ENCODE measurements at places on chromosomes 4 and X.

DNA sequence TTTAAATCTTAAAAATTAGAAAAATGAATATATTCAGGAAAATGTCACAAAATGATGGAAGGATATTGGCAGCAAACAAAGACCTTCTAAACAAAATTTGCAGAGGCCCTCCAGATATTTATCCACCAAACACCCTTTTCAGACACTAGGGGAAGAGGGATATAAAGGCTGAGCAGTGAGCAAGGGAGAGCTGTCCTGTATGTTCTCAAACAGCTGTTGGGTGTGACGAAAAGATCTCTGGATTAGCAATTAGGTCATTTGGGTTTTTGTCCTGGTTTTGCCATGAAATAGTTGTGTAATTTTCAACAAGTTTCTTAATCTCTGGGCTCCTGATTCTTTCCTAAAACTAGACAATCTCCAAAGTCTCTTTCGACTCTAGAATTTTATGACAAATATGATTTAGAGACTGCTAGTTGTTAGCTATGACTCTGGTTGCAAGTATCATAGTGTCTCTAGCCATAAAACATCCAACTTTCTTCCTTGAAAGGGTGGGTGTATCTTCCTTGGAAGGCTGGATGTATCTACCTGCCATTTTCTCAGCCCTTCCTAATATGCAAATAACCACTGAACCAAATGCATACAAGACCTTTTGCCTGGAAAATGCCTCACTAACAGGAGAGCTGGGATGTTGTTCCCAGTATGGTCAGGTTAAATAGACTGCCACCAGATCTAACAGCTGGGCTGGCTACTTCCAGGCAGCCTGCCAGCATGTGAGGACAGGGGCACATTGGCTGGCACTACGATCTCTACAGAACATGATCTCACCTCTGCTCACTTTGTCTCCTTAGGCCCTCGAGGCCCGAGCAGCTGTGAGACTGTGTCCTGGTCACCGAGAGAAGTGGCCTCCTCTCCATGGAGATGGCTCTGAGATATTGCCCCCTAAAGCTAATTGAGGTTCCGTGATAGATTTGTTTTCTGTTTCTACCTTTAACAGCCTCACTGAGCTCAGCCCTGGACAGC lies 225.5 kb upstream of the JADE1 start:
- no peak for DNase-seq

DNA sequence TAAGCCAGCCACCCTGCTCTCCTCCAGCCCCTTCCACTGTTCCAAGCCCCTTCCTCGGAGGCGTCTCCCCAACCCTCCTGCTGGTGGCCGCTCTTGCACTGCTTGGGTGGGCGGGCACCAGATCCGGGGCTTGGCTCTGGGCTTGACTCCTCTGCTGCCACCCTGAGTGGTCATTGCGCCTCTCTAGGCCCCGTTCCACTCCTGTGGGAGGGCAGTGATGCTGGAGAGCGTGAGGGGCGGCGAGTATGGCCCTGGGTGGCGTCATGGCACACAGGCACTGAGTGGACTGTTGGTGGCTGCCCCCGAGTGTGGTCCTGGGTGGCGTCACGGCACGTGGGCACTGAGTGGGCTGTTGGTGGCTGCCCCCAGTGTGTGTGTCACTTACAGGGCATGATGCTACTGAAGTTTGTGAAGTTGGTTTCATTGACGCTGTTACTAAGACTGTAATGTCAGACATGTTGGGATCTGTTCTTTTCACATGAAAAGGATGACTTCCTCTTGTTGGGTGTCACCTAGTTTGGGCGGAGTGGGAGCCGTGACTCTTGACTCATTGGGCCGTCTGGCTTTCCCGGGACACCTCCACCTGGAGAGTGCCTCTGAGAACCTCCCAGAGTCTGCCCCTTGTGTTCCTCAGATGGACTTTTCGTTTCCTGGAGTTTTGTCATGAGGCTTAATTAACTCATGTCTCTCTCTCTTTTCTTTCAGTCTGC lies 55.9 kb upstream of the HGFAC start:
- peak; percentile 53 for DNase-seq

DNA sequence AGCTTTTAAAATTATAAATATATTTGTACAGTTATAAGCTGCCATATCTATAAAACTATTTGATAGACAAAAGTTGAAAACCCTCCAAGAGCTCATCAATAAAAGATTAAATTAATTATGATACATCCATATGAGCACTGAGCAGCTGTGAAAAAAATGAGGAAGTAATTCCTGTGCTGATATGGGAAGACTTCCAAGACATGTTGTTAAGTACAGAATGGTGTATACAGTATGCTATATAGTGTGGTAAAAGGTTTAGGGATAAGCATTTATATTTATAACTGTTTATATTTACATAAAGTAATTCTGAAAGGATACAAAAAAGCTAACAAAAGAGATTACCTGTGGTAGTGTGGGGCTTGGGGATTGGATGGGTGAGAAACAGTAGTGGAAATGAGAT lies 92.8 kb upstream of the BMP2K start:
- no peak for DNase-seq

DNA sequence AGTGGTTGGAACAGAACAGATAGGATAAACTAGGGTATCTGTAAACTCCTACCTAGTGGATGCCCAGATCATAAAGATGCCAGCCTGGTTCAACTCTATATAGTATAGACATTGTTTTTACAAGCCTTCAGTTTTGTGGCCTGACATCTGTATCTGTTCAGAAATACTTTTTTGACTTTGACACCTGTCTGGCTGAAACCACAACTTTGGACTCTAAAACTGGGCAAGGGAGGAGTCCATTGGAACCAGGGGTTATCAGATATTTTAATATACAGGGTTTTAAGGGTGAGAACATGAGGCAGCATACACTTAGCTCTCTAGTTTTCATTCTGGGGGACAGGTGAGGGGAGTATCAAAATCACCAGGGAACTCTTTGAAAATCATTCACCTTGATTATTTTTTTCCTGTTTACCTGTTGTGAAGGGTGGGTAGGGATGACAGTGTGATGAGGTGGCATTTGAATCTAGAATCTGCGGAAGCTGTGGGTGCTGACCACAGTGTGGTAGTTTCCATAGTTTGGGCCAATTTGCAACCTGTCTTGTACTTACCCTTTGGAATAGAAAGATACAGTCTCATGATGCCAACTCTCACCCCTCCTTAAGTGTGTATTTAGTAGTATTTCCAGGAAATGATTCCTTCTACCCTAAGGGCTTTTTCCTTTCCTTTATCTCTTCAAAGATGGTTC lies 20.6 kb downstream of the GAB1 start:
- no peak for DNase-seq

GRCh38 chr4:165355900-165356300 lies 22.9 kb upstream of the CPE start:
- DNase-seq = peak; percentile 51

GRCh38 chr4:683982-684622 lies 4.8 kb downstream of the SLC49A3 start:
- DNase-seq = peak; percentile 67

DNA sequence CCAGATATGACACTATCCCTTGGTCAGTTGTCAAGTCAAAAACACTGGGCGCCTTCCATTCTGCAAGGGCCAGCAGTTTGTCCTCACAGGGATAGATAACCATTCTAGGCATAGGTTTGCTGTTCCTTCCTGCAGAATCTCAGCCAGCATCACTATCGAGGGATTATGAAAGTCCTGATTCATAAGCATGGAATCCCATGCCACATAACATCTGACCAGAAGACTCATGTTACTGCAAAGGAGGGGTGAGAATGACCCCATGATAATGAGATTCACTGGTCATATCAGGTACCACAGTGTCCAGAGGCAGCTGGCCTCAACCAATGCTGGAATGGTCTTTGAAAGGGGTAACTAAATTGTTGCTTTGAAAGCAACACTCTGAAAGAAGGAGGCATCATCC lies 84.7 kb downstream of the OTC start:
- DNase-seq = no peak

- DNase-seq = peak; percentile 87
Measured at GRCh38 chr4:138307319-138307718, 65.2 kb upstream of the SLC7A11 start.

- DNase-seq = no peak
Measured at GRCh38 chr4:143667461-143667860, 33.0 kb downstream of the FREM3 start.

DNA sequence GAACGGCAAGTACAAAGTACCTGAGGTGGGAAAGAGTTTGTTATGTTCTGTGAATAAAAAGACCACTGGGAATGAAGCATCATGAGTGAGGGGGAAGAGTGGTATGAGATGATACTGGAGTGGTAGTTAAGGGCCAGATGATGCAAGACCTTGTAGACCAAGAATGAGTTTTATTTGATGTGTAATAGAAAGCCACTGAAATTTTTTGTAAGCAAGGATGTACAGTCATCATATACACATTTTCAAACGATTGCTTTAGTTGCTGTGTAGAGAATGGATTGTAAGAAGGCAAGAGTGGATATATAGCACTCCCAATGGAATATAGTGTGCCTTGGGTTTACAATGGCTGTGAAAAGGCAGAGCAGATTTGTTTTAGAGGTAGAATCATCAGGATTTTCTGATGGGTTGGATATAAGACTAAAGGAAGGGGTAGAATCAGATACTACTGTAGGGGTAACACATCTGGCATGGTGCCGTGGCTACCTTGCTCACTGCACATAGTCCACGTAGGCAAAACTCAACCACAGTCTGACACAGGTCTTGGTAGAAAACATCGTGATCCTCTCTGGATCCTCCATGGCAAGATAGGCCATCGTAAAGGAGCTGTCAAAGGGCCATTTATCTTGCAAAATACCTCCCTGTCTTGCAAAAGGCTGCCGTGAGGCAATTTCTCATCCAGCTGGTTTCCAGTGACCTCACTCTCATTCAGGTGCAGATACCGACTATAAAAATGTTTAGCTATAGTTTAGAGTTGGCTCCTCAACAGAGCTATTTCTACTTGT lies 14.9 kb downstream of the TIFA start:
- no peak for DNase-seq

GRCh38 chrX:69761633-69762032 lies 145.7 kb downstream of the EDA start:
- DNase-seq = no peak

DNA sequence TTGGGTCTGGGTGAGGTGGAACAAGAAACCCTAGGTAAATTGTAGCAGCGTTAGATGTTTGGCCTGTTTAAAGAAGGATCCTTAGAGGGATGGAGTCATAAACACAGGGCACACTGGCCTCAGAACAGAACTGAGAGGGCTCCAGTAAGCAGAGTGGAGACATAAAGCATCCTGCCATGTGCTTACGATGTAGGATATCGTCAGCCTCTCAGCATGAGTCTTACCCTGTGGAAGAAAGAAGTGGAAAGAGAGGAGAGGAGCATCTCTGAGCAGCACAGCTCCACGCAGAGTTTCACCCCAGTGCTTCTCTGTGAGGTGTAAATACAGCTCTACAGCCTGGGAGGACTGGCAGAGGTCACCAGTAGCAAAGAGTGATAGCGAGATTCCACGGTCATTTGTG lies 27.8 kb upstream of the SORBS2 start:
- DNase-seq = no peak

DNA sequence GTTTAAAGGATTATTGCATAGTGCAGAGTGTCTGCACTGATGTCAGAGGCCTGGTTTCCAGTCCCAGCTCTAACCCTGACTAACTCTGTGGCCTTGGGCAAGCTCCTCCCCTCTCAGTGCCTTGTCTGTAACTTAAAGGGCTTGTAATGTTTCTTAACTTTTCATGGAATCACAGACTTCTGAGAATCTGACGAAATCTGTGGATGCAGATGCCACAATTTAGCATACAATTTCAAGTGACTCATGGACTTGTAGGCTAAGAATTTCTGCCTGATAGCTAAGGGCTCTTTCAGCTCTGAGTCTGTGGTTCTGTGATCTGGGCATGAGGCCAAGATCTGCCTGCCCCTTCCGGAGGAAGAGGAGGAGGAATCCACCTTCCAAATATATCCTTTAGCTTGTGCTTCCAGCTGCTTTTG lies 236.9 kb downstream of the AR start:
- DNase-seq = peak; percentile 86

GRCh38 chrX:77652095-77652494 lies 133.9 kb downstream of the ATRX start:
- DNase-seq = no peak

DNA sequence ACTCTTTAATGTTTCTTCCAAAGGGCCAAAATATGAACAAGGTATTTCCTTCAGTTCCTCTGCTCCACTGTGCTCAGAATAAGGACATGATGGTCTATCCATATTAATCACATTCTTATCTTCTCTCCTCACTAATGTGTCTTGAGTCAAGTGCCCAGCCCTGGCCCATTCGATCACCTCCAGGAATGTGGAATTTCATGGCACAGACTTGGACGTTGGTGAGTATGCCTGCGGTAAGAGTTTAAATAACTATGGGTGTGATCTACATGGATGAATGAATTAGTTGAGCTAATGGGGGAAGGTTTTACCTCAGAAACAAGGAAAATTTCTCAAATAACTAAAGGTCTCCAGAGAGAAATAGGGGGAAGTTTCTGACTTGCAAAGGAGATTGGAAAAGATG lies 174.0 kb downstream of the NPFFR2 start:
- no peak for DNase-seq
